IPS DF 19.7 (cell line): ENCODE measurements at places on chromosomes 1 and 21.

- DNase-seq, result no peak
Measured at GRCh38 chr1:67721650-67722291, 36.8 kb downstream of the GADD45A start.

- DNase-seq, result peak; percentile 28
Measured at GRCh38 chr1:42334240-42335049, 590 bp downstream of the FOXJ3 start.

DNA sequence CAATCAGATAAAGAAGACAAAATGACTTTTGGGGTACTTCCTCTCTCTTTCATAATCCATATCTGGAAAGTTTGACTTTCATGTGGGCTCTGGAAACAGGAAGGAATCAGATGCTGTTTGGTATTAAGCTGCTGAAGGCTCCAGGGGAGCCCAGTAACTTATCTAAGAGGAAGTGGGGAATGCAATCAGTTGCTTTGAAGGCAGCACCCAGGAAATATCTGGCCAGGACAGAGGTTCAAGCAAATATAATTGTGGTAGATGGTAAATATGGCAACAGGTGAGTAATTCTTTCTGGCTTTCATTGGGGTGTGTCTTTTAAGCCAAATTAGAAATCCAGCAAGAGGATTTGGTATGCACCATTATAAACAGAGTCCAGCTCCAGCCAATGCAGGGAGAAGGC, 44.4 kb downstream of the COLGALT2 start:
- no peak for DNase-seq

DNA sequence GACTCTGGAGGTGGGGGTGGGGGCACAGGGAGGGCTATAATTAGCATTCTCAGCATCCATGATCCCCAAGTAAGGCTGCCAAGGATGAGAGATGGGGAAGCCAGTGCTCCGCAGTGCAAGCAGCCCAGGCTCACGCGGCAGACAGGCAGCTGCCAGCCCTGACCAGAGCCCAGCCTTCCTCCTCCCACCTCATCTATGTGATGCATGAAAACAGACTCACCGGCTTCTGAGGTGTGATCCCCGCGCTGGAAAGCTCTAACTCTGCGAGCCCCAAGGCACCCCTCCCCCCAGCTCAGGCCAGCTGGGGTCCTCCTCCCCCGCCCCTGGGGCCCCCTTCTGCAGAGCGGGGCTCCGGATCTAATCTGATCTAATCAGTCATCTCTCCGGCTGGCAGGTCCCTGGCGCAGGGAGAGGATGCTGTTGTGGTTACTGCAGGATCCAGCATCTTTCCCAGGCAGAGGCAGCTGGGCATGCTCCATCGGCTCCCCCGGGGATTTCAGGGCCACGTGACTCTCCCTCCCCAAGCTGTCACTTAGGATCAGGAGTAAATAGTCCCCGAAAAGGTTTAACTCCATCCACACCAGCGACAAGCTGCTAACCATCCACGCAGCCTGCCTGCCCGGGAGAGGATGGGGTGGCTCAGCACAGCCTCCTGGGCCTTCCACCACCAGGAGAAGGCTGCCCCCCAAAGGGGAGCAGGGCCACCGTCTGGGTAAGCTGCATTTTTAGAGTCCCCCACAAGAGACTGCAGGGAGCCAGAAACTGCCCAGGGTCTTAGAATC, at the start of gene PLEKHA6:
PLEKHA6 (minus strand) TSS at position 456 of the 782 bp plus-strand sequence. CDS start 86,202 bp downstream, outside the sequence.
- DNase-seq, result no peak

DNA sequence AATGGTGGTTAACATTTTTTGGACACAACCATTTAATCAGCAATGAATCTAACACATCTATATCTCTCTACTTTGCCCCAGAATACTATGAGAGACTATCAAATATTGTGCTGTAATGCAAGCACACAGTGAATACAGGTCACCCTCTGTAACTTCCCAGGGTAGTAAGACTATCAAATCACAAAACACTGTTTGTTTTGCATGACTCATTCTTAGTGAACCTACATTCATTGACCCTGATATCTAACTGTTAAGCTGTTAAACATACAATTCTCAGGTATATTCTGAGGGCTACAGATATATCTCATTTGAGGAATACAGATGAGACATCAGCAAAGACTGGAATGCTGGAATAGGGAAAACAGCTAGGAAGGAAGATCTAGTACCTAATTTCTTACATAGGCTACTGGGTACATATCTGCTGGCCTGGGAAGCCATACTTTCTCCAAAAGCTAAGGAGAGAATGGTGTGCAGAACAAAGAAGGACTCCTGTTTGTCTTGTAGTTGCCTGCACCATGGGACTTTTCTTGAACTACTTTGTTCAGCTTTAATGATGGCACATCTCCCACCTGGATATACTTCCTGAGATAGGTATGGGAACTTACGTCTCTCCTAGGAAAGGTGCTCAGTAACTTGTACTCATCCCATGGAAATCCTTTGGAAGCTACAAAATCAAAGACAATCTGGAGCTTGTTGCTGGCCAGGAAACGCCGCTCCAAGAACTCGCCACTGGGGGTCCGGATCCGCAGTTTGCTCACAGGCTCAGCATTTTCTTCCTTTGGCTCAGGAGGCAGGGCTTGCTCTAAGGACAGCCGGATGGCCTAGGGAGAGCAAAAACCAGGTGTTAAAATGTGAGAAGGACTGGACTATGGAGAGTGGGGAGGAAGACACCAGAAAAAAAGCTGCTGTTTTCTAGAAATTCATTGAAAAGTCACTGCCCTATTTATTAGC, 51.9 kb upstream of the DMRTA2 start:
- DNase-seq, result no peak

GRCh38 chr1:39866767-39867166, 16.5 kb downstream of the TRIT1 start:
- no peak for DNase-seq

DNA sequence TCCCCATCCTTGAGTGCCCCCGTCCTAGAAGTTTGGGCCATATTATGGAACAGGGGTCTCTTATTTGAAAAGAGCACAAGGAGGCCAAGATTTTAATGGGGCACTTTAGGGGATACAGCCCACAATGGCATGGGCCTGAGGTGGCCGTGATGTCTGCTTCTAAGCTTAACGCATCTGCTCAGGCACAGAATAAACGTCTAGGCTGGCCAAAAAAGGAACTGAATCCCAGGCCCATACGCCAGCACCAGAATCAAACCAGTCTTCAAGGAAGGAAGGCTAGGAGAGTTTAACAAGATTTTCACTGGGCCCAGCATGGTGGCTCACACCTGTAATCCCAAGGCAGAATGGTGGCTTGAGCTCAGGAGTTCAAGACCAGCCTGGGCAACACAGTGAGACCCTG, 9.2 kb upstream of the SARS1 start:
- DNase-seq, result no peak

- DNase-seq, result no peak
Measured at GRCh38 chr1:26585471-26585870, 55.9 kb downstream of the RPS6KA1 start.

DNA sequence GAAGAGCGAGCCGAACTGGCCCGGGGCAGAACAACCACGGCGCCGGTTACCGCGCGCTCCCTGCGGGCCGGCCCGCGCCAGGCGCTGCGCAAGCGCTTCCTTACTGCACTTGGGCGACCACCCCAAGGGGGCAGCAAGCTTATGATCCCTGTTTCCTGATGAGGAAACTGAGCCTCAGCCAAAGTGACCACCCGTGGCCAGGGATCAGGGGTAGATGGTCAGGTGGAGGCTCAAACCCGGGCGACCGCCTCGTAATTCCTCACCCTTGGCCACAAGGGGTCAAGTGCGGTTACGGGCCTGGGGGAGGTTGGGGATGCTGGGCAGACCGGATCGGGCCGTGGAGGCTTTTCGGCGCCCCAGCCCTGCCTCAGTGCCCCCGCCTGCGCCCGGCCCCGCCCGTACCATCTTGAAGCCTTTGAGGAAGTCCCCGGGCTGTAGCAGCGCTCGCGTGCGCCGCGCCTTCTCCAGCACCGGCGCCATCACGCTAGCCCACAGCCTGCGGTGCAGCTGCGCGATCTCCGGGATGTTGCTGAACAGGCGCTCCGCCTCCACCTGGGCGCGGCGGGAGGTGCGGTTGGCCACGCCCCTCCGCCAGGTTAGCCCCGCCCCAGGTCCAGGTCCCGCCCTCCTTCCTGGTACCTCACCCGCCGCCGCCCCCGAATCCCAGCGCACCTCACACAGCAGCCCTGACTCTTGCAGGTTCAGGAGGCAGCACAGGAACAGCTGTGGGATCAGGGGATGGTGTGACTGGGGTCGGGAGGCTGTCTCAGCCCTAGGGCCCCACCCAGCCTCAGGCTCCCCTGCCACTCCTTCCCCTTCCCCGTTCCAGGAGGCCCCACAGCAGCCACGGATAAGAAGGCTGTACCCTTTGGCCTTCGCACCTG, 5.4 kb upstream of the TNFRSF25 start:
- DNase-seq, result no peak

DNA sequence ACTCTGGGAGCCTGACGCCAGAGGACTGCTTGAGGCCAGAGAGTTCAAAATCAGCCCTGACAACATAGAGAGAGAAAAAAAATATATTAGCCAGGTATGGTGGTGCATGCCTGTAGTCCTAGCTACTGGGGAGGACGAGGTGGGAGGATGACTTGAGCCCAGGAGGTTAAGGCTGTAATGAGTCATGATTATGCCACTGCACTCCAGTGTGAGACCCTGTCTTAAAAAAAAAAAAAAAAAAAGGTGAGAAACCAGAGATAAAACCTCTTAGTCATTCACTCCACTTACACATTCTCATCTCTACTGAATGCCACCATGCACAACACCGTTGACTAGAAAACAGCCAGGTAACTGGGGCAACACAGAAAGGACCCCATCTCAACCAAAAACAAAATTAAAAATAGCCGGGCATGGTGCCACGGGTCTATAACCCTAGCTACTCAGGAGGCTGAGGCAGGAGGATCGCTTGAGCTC, 178.1 kb downstream of the SLC45A1 start:
- DNase-seq, result no peak

DNA sequence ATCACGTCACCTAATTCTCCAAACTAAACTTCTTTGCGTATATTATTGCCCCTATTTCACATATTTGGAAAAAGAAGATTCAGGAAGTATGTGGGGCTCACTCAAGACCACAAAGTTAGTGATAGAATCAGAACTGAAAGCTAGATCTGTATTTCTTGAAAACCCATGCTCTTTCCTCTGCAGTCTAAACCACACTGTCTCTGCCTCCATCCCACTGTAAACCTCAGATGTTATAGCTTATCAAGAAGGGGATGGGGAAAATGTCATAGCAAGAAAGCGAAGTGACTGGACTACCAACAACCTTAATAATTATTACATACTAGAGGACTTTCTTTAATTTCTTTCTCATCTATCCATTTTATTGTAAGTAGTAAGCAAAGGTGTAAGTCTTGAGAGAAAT, 257.7 kb upstream of the SGIP1 start:
- no peak for DNase-seq

DNA sequence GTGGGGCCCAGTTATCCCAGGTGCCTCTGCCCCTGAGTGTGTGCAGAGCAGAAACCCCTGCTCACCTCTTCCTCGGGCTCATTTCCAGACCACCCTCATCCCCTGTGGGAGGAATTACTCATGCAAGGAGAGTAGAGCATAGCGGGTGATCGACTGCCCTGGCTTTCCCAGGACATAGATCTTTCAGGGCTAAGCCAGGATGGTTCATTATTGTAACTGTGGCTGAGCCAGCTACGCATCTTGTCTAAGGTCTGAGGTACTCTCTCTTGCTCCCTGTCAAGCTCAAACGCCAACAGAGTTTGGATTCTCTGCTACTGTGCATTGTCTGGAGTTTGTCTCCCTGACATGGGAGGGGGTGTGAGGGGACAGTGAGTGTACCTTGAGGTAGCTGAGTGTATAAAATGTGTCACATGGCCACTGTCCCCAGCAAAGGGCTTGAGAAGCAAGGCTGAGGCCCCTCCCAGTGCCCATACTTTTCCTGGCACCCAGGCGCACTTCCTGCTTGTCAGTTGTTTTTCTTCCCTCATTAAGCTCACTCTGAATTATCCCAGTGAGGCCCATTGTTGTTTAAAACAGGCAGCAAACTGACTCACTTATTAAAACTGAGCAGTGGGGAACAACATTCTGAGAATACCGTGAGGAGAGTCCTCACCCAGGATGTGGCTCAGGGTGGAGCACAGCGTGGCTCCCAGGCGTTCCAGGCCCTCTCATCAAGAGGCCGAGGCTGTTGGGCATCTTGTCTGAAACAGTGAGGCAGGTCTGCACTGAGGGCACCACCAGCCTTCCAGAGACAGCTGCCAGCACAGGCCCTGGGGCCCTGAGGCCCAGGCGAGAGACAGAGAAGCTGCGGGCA, 92.9 kb downstream of the LAMC2 start:
- DNase-seq, result no peak

DNA sequence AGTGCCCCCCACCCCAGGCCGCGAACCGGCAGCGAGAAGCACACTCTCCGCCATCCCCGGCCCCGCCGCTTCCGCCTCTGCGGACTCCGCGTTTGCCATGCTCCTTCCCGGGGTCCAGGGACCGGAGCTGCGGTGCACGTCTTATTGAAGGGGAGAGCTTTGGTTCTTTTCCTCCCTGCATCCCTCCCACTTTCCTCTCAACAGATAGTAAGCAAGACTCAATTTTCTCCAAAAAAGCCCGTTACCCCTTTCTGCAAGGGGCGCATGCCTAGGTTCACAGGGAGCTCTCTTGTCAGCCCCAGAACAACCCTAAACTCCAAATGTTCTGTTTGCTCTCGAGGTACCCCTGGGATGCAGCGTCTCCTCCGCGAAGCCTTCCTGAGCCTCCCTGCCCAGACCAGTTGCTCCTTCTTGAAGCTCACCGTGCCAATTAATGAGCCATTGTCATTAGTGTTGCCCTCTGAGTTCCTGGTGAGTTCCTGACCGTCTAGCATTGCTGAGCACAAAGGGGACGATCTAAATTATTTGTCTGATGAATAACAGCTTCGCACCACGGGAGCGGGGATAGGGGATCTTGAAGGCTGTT, 8.1 kb downstream of the FOXD3 start:
- no peak for DNase-seq

DNA sequence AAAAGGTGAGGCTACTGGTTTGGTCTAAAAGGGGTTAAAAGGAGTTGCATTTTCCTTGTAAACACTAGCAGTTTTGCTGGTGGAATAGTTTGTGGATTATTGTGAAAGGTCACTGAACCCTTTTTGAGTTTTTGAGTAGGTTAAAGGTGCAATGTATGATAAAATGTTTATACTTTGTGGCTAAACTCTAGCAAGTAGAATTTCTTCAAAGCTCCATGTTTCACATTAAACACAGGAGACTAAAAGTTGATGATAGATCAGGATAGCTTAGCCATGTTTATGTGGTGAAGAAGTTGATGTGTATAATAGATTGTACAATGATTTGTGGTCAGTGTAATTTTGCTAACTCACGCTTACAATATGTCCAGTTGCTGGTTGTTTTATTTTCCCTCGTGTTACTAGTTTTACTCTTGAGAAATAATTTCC, 13.1 kb downstream of the ZNF326 start:
- DNase-seq, result no peak
